ENCODE measurements at places on chromosomes 5 and 9. TPM values are rescaled to one million over a fixed set of nuclear protein-coding genes. Genes with fewer than 3 reads are reported as not detected.
A peak's percentile ranks its signal among the peaks of the same experiment; 100 is the strongest.

- no peak for DNase-seq
Observed at GRCh38 chr5:92505145-92505544, 1075.9 kb downstream of the NR2F1-AS1 start.

GRCh38 chr5:157167214-157167621, 1.2 kb upstream of the GARIN3 start:
- DNase-seq, result no peak

GRCh38 chr5:150460781-150461180, 11.2 kb upstream of the RPS14 start:
- DNase-seq, result no peak

SLC6A3 gene
- polyA plus RNA-seq, result 0.64 TPM

DNA sequence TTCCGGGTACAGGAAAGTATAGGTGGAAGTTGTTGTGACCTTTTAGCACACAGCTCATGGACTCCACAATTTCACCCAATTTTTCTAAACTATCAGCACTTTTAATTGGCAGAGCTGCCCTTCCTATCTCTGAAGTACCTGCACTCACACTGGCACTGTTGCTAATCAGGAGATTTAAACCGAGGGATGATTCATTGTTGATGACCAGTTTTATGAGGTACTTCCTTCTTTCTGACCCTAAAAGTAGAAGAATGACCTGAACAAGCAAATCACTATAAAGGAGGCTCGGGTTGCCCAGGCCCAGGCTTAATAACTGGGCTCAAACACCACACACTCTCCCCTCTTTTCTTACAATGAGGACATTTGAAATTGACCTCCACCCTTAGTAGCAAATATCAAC, 105.9 kb downstream of the KCNN2 start:
- DNase-seq, result no peak

PCDHGA7 gene
- 2.5 TPM for polyA plus RNA-seq

C9orf50 gene
- polyA plus RNA-seq, result 1.1 TPM

WDR38 gene
- 0.23 TPM for polyA plus RNA-seq

TBC1D2 gene
- polyA plus RNA-seq, result 5.2 TPM

ASPN gene
- polyA plus RNA-seq, result 29.8 TPM

DNA sequence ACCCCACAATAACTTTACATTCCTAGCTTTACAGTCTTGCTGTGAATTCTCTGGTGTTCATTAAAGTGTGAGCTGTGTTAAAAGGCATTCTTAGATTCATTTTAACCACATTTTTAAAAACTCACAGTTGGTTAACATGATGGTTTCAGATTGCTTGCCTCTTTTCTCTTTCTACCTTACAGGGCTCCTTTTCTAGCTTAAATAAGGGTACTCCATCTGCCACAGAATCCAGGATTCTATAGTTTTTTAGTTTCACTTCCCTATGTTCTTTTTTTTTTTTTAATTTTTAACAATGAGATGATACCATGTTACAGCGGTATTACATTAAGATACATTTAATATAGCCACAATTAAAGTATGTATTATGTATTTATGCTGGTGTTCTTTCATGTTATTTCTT, 3.9 kb upstream of the FBXO4 start:
- no peak for DNase-seq

DNA sequence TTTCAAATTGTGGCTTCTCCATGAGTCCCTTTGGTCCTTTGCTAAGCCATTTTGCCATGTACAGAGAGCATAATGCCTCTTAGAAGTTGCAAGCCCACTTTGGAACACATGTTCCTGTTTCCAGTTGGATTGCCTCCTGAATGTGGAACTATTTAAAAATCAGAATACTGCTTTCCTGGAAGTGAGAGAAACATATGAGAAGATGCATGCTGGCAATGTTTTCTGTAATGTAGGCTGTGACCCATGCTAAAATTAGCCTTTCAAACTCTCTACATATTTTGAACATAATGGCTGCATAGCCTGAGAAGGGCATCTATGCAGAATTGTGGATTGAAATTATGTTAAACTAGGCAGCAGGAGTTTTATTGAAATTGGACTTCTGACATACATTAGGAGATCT, 175.5 kb upstream of the PAPPA start:
- DNase-seq, result no peak

DNA sequence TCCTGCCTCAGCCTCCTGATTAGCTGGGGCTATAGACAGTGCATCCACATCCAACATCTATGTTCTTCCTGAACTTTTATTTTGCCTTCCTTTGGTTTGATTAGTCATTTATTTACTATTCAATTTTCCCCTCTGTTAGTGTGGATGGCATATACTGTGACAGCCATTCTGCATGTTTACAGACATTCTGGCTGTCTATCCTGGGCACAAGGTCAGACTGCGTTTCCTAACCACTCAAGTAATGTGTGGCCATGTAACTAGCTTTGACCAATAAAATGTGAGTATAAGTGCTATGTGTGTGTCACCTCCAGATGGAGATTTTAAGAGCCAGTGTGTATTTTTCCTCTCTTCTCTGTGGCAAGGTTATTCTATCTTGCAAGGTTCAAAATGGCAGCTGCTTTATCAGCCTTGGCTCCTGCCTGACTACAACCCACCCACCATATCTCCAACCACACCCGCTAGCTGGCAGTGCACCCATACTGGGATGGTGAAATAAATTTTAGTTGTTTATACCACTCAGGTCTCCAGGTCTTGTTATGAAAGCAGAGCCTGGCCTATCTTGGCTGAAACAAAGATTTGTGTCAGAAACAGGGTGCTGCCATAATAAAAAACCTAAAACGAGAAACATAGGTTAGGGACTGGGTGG, 32.2 kb downstream of the PDE6A start:
- DNase-seq, result no peak

LHX2 gene
- polyA plus RNA-seq, result 0.24 TPM

LRRTM2 gene
- 3.6 TPM for polyA plus RNA-seq

CARTPT gene
- not detected for polyA plus RNA-seq

DNA sequence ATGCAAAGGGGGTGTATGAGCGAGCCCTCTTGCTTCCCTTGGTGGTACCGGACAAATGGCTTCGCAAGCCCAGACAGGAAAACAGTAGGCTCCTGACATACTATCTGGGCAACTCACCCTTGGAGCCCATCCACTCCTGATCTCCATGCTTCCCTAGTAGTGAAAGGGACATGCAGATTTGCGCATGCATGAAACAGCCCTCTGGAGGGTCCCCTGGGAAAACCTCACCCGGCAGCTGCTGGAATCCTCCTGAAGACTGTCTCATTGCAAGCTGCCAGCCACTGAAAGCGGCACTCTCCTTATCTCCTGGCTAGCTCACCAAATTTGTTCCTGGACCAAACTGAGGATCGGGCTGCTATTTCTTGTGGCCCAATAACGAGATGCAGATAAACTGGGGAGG, 10.2 kb downstream of the ZNF169 start:
- DNase-seq, result no peak

DNA sequence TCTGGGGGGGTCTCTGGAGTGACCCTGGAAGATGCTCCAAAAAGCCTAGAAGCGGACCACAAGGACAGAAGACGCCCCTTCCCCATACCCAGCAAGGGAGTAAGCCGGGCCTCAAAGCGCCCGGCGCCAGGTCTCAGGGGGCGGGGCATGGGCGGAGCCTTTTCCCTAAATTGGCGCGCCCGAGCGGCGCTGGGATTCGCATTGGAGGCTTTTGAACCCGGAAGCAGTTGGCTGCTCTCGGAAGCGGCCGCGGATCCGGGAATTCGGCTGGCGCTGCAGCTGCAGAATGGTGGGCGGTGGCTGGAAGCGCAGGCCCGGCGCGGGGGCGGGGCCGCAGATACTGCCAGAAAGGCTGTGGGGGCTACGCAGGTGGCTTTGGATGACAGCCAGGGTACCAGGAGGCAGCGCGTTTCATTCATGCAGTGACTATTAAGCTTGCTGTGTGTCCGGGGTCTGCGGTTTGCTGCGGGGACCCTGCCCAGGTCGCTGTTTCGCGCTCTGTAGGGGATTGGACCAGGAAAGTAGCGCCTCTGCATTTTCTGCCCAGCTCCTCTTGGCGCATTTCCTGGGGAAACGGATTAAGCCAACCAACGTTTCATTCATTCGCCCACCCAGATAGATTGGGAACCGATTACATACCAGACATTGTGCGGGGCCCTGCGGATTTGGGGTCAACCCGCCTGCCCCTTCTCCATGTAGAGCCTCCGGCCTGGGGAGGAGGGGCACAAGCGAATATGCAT, 83.0 kb upstream of the FREM1 start:
- DNase-seq, result peak; percentile 84

DNA sequence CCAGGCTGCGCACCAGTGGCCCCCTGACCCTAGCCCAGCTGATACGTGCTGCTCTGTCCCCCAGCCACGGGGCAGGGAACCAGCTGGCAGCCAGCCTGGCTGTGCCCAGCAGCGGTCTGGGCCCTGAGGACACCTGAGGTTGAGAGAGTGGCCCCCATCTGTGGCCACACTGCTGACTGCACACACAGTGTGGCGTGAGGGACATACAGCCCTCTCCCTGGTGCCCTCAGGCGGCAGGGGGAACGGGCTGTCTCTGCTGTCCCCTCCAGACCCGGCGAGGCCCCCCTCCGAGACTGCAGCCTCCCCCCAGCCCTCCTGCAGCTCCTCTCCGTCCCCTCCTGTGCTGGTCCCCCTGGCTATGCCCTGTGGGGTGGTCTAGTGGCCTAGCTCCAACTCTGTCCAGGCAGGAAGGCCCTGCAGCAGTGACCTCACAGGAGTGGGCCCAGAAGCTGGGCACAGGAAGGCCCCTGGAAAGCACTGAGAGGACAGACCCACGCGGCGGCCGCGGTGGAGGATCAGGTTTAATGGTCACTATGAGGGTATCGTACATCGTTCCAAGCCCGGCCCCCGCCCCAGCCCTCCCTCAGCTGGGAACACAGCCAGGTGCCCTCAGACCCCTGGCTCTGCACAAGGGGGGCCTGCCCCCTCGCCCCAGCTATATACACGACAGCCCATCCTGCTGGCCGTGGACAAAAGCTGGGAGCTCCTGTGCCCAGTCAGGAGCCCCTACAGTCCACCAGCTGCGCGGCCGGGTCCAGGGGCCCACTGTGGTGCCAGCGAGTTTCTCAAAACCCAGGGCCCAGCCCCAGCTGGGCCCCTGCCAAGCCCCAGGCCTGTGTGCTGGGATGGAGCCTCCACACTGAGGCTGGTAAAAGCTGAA, 6.8 kb upstream of the ENTPD8 start:
- DNase-seq, result no peak

ZNF658 gene
- polyA plus RNA-seq, result 11.8 TPM

GRCh38 chr5:1443171-1443570, 2.1 kb downstream of the SLC6A3 start:
- no peak for DNase-seq

DNA sequence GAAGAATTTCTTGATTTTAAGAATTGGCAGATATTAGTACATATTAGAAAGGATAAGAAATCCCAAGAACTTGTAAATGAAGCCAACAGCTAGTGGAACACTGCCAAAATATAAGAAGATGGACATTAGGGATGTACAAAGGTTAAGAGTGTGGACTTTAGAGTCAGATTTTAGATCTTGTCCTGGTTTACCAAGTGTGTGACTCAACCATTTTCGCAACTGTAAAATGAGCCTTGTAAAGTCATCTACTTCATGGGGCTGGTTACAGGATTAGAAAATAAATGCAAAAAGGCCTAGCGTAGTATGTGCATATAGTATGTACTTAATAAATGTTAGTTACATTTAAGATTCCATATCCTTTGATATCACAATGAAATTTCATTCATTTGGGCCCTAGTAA, 260.0 kb downstream of the RAB3C start:
- DNase-seq, result no peak

STKLD1 gene
- 2.9 TPM for polyA plus RNA-seq

DNA sequence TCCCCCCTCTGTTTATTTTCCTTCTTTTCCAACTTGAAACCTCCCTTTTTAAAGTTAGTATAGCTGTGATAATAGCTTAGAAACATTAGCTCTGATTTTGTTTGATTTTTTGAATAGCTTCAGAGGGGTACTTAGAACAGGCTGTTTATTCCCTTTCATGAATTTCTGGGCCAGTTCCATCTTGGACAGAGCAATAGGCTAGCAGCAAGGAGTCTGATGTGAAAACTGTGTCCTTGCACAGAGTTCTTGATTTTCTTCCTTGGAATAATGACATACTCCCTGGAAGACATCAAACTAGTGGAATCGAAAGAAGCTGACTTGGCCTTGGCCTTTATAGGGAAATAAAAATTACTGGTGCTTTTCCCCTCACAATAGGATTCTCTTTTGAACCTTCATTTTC, 32.9 kb downstream of the NTRK2 start:
- no peak for DNase-seq

DNA sequence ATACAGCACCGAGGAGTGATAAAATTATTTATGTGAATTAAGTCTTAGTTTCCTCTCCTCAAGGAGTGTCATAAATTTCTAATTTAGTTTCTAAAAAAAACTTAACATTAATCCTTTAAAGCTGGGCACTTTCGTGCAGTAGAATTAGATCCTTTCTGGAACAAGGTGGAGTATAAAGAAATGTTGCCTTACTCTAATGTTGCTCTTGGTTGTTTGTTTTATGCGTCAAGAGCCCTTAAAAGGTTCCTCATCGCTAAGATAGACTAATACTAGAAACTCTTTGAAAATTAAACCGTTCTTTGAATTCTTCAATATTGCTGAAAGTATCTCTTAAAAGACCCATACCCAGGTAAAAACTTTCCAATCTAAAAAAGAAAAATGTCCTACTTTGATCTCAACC, 83.6 kb upstream of the PLPP1 start:
- no peak for DNase-seq

- no peak for DNase-seq
Observed at GRCh38 chr9:130331573-130331972, 66.0 kb downstream of the HMCN2 start.

MLANA gene
- polyA plus RNA-seq, result 0.99 TPM

TRIM41 gene
- polyA plus RNA-seq, result 39.0 TPM

Data from left renal pelvis (tissue), 4 donors.